ENCODE measurements at places on chromosomes 11 and 22. TPM values are rescaled to one million over a fixed set of nuclear protein-coding genes. Genes with fewer than 3 reads are reported as not detected.

SLC22A25 gene
- not detected for total RNA-seq

OR8A1 gene
- not detected for total RNA-seq

GGTLC2 gene
- total RNA-seq: not detected

FGF3 gene
- total RNA-seq: not detected

OOSP2 gene
- total RNA-seq: not detected

OR52N4 gene
- total RNA-seq: not detected

LRRC56 gene
- total RNA-seq: 0.25 TPM

GPR83 gene
- 0.25 TPM for total RNA-seq

SLCO2B1 gene
- total RNA-seq: 22.7 TPM

LMNTD2 gene
- total RNA-seq: 0.52 TPM

OPCML gene
- 0.63 TPM for total RNA-seq

NOX4 gene
- 3.5 TPM for total RNA-seq

MYEOV gene
- total RNA-seq: not detected

RAG2 gene
- not detected for total RNA-seq

NAV2 gene
- total RNA-seq: 14.3 TPM

DDIAS gene
- total RNA-seq: 0.58 TPM

FXYD2 gene
- 1.3 TPM for total RNA-seq

PNPLA3 gene
- not detected for total RNA-seq

TRIM6 gene
- total RNA-seq: 0.58 TPM

DCHS1 gene
- 9.5 TPM for total RNA-seq

PRR33 gene
- total RNA-seq: 2.4 TPM

UBQLN3 gene
- 0.14 TPM for total RNA-seq

CECR2 gene
- 3.1 TPM for total RNA-seq

ISX gene
- total RNA-seq: not detected

LUZP2 gene
- not detected for total RNA-seq

BATF2 gene
- 1.3 TPM for total RNA-seq

RBFOX2 gene
- total RNA-seq: 75.4 TPM

FAM89B gene
- 40.9 TPM for total RNA-seq

POU2AF2 gene
- total RNA-seq: not detected

CCDC87 gene
- total RNA-seq: 0.41 TPM

KIRREL3 gene
- total RNA-seq: 0.74 TPM

ACRV1 gene
- total RNA-seq: not detected

EIF3M gene
- total RNA-seq: 153 TPM

PHOX2A gene
- not detected for total RNA-seq

ACR gene
- 0.30 TPM for total RNA-seq

TLCD5 gene
- total RNA-seq: 9.7 TPM

TESMIN gene
- 0.52 TPM for total RNA-seq

OOSP4A gene
- not detected for total RNA-seq

ANO3 gene
- total RNA-seq: not detected

CELF1 gene
- total RNA-seq: 88.6 TPM

SERPING1 gene
- 94.6 TPM for total RNA-seq

CADM1 gene
- 51.1 TPM for total RNA-seq

LDLRAD3 gene
- total RNA-seq: 1.0 TPM

YAP1 gene
- total RNA-seq: 67.9 TPM

SAA1 gene
- not detected for total RNA-seq

Data from left ventricle myocardium inferior (tissue), 1 donor.